ENCODE measurements at places on chromosomes 1 and 21.

- no peak for DNase-seq
These were observed 544 bp downstream of the PPM1J start for GRCh38 chr1:112714313-112715263.

DNA sequence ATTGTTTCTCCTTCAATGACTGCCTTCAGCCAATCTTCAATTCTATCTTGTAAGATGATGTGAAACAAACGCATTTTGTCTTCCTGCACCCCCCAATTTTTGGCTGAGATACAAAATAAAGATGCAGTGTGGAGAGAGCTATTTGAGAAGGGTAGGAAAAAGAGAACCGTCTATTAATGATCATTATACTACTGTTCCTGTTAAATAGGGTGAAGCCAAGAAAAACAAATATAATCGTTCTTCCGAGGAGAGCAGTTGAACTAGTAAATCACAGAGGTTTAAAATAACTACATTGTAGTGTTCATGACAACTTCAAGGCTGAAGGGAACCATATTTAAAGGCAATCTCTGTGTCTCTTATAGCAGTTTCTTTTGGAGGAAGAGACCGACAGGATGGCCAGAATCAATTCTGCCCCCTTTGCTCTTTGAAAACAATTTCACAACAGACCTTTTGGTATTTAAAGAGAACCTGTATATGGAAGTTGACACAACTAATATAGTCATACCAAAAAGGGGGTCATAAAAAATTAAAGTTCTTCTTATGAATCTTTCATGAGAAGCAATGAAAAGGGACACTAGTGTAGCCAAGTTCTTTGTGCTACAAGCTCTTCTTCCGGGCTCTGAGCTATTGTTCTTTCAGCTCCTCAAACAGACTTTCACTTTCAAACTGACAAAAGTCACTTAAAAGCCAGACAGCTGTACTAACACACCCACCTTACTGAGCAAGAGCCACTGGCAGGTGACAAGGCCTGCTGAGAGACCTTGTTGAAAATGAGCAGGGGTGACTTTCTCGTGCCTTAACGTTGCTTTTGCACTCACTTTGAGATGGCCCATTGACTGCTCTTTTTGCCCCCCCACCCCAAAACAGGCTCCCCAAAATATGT lies 30.9 kb downstream of the PROX1 start:
- DNase-seq: no peak

- DNase-seq: no peak
These were observed 99.4 kb downstream of the SUSD4 start for GRCh38 chr1:223264529-223264928.

- DNase-seq: no peak
These were observed 247.3 kb downstream of the BACH1 start for GRCh38 chr21:29546071-29546470.

GRCh38 chr21:41601573-41602368 lies 93.8 kb upstream of the TMPRSS2 start:
- DNase-seq: peak; percentile 47
